Psoas muscle (tissue), 8 donors: ENCODE measurements at places on chromosomes 11 and 22.

GRCh38 chr11:97622795-97623194 lies 1233.0 kb downstream of the JRKL start:
- DNase-seq, result no peak

DNA sequence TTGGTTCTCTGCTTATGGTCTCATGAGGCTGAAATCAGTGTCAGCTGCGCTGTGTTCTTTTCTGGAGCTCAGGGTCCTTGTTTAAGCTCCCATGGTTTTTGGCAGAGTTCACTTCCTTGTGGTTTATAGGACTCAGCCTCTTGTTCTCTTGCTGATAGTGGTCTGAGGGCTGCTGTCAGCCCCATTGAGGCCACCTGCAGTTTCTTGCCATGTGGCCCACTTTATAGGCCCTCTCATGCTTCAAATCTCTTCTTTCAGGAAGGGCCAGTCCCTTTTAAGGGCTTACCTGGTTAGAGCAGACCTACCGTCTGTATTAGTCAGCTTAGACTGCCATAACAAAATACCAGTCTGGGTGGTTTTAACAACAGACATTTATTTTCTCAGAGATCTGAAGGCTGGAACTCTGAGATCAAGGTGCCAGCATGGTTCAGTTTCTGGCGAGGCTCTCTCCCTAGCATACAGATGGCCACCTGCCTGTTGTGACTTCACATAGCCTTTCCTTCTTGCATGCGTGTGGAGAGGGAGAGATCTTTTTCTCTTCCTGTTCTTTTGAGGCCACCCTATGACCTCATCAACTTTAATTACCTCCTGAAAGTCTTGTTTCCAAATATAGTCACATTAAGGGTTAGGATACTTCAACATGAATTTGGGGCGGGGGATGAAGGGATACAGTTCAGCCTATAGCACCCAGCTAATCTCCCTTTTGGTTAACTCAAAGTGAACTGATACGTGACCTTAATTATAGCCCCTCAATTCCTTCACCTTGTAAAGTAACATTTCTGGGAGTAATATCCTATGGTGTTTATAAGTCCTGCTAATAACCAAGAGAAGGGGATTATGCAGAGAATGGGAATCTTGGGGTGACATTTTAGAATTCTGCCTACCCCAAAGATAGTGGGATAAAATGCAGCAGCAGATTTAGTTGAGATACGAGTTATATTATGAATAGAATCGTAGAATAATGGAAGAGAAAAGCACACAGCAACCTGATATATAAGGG lies 131.8 kb downstream of the UVRAG start:
- DNase-seq, result no peak

DNA sequence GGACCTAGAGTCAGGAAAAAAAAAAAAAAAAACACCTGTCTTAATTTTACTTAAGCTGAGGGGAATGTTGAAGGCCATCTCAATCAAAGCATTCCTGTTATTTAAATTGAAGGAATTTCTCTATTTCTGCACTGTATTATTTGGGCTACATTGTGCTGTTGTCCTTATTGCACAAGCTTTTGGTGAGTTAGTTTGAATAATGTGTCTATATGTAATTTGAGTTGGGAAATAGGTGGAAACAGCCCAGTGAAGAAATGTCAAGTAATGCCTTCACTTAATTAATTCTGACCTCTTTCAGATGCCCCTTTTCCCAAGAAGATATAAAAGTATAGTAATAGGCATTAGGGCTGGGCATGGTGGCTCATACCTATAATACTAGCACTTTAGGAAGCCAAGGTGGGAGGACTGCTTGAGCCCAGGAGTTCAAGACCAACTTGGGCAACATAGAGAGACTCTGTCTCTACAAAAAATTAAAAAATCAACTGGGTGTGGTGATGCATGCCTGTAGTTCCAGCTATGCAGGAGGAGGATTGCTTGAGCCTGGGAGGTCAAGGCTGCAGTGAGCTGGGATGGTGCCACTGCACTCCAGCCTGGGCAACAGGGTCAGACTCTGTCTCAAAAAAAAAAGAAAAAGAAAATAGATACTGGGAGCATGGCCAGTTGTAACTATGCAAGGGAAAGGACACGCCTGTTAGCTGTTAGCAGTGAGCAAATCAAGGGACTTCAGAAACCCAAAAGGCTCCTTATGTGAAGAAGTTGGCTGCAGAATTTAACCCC lies 34.9 kb downstream of the OR10A6 start:
- no peak for DNase-seq

GRCh38 chr22:24129263-24129651 lies 52.0 kb upstream of the SUSD2 start:
- DNase-seq, result no peak

DNA sequence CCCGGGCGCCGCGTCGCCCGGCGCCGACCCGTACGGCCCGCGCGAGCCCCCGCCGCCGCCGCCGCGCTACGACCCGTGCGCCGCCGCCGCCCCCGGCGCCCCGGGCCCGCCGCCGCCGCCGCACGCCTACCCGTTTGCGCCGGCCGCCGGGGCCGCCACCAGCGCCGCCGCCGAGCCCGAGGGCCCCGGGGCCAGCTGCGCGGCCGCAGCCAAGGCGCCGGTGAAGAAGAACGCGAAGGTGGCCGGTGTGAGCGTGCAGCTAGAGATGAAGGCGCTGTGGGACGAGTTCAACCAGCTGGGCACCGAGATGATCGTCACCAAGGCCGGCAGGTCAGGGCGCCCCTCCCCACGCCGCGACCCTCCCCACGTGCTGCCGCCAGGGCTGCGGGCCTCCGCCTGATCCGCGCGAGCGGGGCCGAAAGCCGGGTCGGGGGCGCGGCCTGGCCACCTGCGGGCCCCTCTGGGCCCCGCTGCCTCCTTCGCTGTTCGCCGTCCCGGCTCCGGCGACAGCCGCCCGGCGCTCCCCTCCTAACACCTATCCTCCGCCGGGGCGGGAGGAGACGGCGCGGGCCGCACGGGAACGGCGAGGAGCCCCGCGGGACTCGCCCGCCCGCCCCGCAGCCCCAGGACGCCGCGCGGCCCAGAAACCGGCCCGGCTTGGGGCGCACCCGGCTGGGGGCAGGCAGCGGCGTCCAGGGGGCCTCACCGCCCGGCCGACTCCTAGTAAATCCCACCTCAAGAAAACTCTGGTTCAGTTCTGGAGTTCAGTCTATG lies 560 bp downstream of the TBX1 start:
- no peak for DNase-seq

- DNase-seq, result no peak
These were observed 1.4 kb upstream of the CSF2RB start for GRCh38 chr22:36911887-36912661.

- DNase-seq, result no peak
These were observed 4.6 kb upstream of the CDC42BPG start for GRCh38 chr11:64848826-64849597.

DNA sequence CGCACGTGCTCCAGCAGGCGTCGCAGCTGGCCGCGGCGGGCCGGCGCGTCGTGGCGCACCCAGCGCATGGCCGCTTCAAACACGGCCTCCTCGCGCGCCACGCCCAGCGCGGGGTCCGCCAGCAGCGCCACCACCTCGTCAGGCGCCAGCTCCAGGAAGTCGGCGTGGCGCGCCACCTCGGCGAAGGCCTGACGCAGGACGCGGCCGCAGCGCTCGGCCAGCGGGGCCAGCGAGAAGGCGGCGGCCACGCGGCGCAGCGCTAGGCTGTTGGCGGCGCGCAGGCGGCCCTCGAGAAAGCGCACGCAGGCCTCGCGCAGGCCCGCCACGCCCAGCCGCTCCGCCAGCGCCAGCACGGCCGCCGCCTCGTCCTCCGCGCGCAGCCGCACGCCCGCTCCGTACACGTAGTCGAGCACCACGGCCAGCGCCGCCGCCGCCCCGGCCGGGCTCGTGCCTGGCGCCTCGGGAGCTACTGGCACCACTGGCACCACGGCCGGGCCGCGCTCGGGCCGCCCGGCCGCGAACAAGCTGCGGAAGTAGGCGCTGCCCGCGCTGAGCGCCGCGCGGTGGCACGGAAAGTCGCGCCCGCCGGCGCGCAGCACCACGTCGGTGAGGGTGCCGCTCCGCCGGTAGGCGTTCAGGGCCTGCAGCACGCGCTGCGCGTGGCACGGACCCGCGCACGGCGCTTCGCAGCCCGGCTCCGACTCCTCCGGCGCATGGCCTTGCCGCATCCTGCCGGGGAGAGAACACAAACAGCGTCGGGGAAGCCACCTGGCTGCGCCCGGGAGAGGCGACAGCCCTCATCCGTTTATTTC lies 2.9 kb downstream of the KLHL35 start:
- DNase-seq, result peak; percentile 74

- no peak for DNase-seq
These were observed 58.3 kb downstream of the GRIK4 start for GRCh38 chr11:120569861-120570260.
